ENCODE measurements at places on chromosomes 2 and 18. TPM values are rescaled to one million over a fixed set of nuclear protein-coding genes. Genes with fewer than 3 reads are reported as not detected.

MTA3 gene
- 14.2 TPM for total RNA-seq

EFHD1 gene
- 0.16 TPM for total RNA-seq

FSHR gene
- total RNA-seq = not detected

FBXO36 gene
- total RNA-seq = 1.5 TPM

MAB21L4 gene
- not detected for total RNA-seq

NAGK gene
- total RNA-seq = 51.5 TPM

Data from bladder microvascular endothelial cell (primary cell).